Right renal pelvis (tissue), 4 donors: ENCODE measurements at places on chromosomes 16 and 17.

DNA sequence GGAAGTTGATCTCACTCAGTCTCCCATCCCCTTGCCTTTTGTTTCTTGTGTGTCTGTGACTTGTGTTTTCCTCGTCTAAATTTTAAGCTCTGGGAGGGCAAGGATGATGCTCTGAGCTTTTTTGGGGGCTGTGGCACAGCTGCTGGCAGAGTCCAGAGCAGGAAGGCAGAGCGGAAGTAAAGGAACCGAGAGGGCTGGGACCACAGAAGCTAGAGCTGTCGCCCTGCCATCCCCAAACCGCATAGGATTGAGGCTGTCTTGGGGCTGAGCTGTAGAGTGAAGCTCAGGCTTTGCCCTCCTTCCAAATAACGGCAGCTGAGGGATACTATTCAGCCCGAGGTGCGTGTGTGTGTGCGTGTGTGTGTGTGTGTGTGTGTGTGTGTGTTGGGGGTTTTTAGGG lies 3.8 kb upstream of the DNAH2 start:
- no peak for DNase-seq

DNA sequence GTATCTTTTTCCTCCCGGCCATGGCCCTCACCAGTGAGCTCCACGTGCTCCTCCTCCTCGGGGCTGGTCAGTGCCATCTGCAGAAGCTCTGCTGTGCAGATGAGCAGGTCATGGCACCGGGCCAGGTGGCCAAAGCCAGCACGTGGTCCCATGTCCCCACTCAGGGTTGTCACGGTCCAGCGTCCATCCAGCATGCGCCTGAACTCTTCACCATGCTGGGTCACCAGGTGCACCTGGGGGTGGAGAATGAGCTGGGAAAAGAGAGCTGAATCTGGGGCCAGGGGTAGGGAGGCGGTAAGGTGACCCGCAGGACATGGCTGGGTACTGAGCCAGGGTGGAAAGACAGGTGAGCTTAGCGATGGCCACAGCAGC lies 1.3 kb downstream of the DHX58 start:
- no peak for DNase-seq

DNA sequence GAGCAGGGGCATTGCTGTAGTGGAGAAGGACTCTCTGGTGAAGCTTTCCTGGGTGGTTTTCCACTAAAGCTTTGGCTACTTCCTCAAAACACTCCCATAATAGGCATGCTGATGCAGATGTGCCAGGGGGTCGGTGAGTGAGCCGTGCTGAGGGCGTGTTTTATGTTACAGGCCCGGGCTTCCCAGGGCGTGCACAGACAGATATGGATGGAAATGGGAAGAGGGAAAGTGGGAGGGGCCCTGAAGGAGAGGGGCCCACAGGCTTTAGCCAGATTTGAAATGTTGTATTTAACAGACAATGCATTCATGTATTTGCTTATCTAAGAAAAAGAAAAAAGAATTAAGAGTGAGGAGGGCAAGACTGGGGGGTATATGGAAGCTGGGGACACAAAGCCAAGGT lies 56.3 kb downstream of the IL21R start:
- no peak for DNase-seq

DNA sequence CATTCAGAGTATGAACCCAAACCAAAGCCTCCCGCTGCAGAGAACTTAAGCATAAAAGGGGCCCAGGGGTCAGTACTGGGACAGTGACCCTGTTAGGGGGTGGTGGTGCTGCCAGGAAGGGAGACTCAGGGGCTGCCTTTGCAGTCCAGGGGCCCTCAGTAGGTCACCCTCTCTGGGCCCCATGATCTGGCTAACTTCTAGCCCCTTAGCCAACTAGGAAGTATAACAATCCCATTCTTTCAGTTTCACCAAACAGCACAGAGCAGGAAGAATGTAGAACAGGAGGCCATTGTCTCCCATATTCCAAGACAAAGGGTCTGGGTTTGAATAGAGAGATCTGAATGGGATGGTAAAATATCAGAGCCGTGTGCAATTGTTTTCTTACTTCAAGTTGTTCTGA lies 378.6 kb upstream of the C16orf82 start:
- no peak for DNase-seq

DNA sequence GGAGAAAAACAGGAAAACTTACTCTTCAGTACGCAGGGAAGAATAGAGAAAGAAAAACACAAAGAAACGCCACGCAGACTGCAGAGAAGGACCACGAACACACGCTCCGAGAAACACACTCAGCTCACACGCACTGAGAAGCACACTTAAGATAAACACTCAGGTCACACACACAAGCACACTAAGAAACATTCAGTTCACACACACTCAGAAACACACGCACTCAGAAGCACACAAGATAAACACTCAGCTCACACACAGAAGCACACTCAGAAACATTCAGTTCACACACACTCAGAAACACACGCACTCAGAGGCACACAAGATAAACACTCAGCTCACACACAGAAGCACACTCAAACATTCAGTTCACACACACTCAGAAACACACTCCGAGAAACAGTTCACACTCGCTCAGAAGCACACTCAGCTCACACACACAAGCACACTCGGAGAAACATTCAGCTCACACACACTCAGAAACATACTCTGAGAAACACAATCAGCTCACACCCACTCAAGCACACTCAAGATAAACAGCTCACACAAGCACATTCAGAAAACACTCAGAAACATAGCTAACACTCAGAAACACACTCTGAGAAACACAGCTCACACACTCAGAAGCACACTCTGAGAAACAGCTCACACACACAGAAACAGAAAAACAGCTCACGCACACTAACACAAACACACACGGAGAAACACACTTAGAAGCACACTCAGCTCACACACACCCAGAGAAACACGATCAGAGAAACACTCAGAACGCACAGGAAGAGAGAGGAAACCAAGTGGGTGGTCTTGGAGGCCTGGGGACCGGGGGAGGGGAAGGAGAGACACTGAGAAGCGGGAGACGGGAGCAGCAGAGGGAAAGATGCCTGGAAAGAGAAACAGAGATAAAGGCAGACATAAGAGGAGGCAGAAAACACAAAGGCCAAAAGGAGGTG lies 908 bp downstream of the TMEM98 start:
- no peak for DNase-seq

- no peak for DNase-seq
Observed at GRCh38 chr16:50083996-50084395, 18.2 kb downstream of the HEATR3 start.

DNA sequence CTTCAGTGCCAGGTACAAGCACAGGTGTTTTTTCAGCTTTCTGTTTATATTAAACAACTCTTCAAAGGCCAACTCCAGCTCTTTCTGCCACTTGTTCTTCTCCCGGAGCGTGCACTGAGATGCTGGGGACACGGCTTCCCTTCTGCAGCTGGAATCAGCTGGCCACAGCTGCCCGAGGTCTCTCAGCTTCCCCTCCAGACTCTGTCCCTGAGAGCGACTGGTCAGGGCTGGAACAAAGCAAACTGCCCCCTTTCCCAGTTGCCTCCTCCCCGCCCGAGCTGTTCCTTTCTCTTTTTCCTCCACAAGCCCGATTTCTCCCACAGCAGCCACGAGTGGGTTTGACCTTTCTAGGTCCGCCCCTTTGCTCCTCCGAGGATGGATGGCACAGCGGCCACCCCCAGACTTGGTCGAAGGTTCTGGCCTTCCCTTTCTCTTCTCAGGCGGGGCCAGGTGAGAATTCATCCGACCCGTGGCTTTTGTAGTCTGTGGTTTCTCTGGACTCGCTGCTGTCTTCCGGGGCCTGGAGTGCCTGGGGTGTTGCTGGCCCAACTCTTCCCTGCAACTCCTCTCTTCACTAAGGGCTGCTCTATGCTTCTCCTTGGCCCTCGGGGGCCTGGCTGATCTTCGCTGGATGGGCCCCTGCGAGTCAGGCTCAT lies 11.5 kb downstream of the CEP295NL start:
- no peak for DNase-seq
